CD4-positive, alpha-beta T cell treated with Interleukin-4 for 1 hour (primary cell): ENCODE measurements at places on chromosomes 7 and 10.
A peak's percentile ranks its signal among the peaks of the same experiment; 100 is the strongest.

DNA sequence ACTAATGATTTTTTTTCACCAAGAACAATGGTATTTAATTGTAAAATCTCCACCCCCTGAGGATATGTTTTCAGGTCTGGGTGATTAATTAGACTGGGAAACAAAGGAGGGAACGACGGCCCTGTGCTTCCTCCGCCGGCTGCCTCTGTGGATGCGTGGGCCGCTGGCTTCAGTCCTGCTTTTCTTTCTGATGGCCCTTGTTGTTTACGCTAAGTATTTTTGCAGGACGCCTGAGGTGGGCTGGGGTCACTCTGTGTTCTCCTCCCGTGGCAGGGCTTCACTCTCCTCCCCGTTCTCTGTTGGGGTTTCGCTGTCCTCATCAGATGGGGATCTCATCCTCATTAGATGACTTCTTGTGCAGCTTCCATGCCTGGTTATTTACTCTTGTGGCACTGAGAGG lies 5.2 kb upstream of the ACBD5 start:
- no peak for DNase-seq

DNA sequence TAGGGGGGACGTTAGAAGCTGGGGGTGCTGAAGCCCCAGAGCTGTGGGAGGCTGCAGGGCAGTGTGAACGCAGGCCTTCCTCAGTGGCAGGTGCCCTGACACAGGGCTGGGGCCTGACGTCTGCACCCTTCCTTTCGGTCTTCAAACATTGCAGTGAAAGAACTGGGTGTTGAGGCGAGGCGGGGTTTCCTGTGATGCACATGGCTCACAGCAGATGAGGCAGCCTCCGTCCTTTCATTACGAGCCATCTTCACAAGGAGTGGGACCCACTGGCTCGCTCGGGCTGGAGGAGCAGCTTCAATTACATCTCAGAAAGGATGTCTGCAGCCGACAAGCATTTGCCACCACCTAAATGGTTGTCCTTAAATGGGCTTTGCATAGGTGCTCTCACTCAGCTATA lies 180.3 kb upstream of the SHH start:
- no peak for DNase-seq

- DNase-seq, result no peak
These were observed 617.2 kb downstream of the GRM8 start for GRCh38 chr7:126635545-126635944.

- DNase-seq, result no peak
These were observed 65.5 kb downstream of the TNS3 start for GRCh38 chr7:47516386-47516785.

GRCh38 chr7:43679210-43680068 lies 49.9 kb downstream of the COA1 start:
- DNase-seq, result no peak

DNA sequence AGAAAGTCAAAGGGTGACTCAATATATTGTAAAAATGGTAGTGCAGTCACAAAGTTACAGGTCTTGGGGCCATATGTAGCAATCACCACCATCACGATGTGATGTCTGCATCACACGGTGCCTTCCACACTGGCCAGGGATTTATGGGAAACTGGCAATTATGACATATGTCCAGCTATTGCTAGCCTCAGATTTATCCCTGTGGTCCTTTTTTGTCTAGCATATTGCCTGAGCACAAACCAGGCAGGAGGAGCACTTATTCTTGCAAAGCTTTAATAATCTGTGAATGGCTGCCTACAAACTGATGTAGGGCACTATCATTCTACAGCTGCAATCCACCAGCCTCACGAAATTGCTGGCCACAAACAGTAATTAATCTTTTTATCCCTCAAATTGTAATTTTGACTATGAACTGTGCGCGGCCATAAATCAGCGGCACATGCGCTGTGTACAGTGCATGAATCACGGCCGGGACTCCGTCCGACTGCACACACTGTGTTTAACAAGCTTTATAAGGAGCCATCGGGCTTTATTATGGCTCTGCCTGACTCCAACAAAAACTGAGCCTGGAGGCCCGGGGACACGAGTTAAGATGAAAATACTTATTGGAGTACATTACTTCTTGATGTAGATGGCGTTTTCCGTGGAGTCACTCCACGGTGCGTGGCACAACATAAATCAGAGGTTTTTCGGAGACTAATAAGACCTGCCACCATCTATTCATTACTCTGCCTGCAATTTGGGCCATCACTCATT lies 115.2 kb downstream of the EBF3 start:
- DNase-seq, result no peak

- no peak for DNase-seq
These were observed 29.9 kb upstream of the COL1A2 start for GRCh38 chr7:94364816-94365215.

GRCh38 chr10:3564346-3565002 lies 220.5 kb downstream of the KLF6 start:
- no peak for DNase-seq

DNA sequence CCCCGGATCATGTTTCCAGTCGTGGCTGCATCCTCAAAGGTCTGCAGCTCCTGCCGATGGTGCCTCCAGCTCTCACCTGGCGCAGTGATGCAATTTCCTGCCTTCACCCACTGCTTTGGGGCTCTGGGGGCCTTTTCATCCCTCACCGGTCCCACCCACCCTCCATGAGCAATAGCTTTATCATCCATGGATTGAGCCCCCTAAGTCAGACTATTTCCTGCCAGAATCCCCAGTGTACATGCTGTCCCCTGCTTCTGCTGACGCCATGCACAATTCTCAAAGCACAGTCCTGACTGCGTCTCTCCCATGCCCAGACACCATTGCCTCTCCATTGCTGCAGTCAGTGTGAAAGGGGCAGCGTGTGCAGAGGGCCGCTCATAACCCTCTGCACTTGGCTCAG lies 49.7 kb downstream of the FAM241B start:
- no peak for DNase-seq

- DNase-seq, result no peak
These were observed 1.0 kb downstream of the PRR15 start for GRCh38 chr7:29564496-29565223.

DNA sequence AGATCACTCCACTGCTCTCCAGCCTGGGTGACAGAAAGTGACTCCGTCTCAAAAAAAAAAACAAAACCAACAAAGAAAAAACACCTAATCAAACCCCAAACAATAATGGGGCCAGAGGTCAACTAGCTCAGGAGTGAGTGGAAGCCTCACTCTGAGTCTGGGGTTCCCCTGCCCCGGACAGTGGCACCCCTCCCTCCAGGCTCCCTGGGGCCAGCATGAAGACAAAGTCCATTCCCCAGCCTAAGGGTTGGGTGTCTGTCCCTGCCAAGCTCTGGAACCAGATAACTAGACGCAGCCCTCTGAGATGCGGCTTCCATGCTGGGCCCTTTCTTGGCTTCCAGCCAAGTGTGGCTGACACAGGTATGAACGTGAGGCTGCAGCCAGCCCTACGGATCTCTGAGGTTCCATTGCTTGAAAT lies 1.7 kb upstream of the FUOM start:
- peak; percentile 37 for DNase-seq

GRCh38 chr7:155510975-155511701 lies 35.2 kb downstream of the CNPY1 start:
- DNase-seq, result no peak

DNA sequence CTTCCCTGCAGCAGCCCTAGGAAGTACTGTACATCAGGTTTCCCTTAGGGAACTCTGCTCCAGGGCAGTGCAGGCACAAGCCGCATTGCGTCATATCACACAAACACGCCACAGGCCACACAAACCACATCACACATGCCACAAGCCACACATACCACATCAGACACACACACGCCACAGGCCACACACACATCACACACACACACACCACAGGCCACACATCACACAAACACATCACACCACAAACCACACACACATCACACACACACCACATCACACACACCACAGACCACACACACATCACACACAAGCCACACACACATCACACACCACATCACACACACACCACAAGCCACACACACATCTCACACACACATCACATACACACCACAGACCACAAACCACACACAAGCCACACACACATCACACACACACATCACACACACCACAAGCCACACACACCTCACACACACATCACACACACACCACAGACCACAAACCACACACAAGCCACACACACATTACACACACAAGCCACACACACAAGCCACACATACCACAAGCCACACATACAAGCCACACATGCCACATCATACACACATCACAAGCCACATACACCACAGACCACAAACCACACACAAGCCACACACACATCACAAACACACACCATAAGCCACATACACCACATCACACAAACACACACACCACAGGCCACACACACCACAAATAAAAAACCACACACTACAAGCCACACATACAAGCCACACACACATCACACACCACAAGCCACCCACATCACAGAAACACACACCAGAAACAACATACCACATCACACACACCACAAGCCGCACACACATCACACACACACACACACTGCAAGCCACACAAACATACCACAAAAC lies 53.4 kb downstream of the TMEM209 start:
- peak; percentile 55 for DNase-seq

GRCh38 chr7:31070991-31071644 lies 19.0 kb downstream of the ADCYAP1R1 start:
- no peak for DNase-seq

DNA sequence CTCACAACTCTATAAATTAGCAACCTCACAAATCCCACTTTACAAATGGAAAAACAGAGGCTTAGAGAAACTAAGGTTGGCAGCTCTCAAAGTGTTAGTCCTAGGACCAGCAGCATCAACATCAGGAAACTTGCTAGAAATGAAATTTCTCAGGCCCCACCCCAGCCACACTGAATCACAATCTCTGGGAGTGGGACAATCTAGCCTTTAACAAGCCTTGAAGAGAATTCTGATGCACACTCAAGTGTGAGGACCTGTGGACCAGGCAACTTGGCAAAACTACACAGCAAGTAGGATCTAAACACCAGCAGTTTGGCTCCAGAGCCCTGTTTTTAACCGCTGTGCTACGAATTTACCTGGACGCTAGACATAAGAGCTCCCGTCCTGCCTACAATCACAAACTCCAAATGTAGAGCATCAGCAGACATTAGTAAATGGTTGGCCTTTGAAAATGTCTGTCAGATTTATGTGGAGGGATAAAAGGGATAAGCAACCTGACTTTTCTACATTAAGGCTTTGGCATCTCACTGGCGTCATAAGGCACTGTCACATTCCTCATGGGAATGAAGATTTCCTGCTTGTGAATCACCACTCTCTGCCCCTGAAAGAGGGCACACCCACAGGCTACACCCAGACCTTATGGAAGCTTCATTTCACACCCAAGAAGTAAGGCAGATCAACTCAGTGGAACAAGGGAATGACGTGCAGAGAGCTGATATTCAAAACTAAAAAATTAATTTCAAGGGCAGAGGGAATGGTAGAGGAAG lies 34.5 kb downstream of the PPP1R3C start:
- no peak for DNase-seq

- no peak for DNase-seq
These were observed 15.4 kb upstream of the PRF1 start for GRCh38 chr10:70617798-70618568.

DNA sequence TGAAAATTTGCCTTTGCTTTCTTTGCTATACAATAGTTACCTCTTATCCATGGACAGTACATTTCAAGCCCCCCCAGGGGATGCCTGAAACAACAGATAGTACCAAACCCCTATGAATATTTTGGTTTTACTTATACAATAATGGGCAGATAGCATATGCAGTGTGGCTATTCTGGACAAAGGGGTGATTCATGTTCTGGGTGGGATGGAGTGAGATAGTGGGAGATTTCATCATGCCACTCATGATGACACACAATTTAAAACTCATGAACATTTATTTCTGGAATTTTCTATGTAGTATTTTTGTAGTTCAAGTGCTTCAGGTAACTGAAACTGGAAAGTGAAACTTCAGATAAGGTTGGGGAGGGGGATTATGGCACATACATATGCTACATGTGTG lies 12.0 kb downstream of the STARD3NL start:
- no peak for DNase-seq

DNA sequence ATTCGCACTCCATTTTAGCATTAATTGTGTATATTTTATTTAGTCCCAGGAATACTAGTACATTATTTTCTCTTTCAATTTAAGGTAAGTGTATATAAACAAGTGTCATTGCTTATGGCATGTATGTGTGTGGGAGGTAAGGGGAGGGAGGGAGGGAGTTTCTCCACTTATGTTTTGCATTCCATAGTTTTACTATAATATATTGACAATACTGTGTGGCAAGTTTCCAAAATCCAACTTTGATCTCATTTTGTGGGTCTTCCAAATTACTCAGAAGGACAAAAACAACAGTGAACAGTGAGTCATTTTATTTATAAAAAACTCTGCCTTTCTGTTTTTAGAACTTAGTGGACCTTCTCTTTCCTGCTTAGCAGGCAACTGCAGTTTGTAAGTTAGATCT lies 102.3 kb upstream of the SEMA3E start:
- DNase-seq, result no peak

DNA sequence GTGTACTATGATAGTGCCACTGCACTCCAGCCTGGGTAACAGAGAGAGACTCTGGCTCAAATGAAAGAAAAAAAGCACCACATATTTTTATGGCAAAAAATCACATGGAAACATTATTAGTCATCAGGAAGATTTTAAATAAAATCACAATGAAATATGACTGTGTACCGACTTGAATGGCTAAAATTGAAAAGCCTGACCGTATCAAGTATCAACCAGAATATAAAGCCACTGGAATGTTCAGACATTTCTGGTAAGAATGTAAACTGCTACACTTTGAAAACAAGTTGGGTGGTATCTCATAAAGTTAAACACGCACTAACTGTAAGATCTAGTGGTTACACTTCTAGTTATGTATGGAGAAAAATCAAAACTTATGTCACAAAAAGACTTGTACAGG lies 306.7 kb upstream of the MBL2 start:
- DNase-seq, result no peak

DNA sequence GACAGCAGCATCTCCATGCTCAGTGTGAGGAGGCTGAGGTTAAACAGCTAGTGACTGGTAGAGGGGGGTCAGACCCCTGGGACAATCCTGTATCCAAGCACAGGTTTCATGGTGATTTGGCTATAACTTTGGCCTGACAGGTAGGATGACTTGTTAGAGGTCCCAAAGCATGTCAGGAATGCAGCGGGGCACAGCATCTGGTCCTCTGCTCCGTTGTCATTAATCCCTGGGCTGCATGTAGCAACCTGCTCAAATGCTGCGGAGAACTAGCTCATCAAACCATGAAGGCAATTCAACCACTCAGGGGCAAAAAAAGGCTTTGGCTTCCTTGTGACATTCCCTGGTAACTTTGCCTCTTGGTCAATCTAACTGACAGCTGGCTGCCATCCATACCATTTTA lies 26.8 kb downstream of the WNT2 start:
- DNase-seq, result no peak

- DNase-seq, result no peak
These were observed 76.6 kb downstream of the AMZ1 start for GRCh38 chr7:2764621-2765020.

DNA sequence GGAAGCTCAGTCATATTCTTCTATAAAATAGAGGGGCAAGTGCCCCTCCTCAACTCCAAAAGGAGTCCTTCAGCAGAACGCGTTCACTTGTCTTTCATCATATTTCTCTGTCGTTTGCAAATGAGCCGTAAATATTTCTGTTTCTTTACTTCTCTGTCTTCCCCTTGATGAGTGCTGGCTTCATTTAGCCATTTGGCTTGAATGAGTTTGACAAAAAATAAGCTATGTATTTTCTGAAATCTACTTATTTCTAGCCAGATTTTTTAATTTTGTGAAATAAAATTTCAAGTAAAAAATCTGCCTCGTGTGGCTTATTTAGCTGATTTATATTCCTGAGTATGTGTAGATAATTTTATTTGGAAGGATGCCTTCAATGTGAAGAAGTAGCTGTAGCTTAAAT lies 170.8 kb upstream of the DGKB start:
- no peak for DNase-seq
